SK-N-DZ (cell line): ENCODE measurements at places on chromosomes 1 and 21.

GRCh38 chr1:203335503-203335902 lies 15.4 kb downstream of the FMOD start:
- DNase-seq: no peak

DNA sequence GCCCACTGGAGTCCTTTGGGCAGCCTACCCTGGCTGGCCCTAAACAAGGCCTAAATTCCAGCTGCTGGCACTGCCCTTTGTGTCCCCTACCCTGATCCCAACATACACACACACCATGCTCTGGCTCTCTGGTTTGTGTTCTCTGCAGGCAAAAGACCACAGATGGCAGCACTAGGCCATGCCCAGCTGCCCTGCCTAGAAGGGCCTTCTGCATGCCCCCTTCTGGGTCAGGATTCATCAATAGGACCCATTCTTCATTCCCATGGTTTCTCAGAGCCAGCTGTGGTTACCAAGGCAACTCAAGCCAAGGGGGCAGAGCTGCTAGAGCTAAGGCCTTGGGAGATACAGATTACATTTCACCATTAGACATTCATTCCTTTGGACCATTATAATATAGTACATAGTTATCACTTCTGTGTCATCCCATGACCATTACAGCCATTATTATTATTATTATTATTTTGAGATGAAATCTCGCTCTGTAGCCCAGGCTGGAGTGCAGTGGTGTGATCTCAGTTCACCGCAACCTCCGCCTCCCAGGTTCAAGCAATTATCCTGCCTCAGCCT lies 17.5 kb downstream of the ASAP3 start:
- DNase-seq: no peak

- no peak for DNase-seq
These were observed 43.3 kb downstream of the GPR3 start for GRCh38 chr1:27435566-27436203.

GRCh38 chr21:38957575-38958322 lies 152.0 kb downstream of the ETS2 start:
- no peak for DNase-seq

GRCh38 chr1:161162052-161162451 lies 2.8 kb downstream of the USP21 start:
- no peak for DNase-seq

- no peak for DNase-seq
These were observed 844 bp downstream of the C1orf146 start for GRCh38 chr1:92218559-92218958.

DNA sequence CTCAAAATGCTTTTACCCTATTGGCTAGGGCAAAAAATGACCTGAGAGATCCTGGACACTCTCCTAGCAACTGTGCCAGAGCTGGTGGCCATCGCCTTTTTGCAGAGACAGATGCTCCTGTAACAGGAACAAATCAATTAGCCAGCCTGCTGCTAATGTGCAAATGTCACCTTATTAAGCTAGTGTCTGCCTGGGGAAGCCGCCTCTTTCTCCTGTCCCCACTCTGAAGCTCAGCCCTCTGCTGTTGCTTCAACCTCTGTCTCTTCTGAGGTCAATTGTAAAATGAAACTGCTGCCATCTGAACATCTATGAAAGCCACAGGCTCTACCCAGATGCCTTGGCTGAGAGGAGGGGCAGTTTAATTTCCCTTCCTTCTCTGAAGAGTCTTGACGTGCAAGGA lies 85.5 kb upstream of the CACNA1E start:
- DNase-seq: no peak

GRCh38 chr1:21175670-21176581 lies 771 bp downstream of the EIF4G3 start:
- DNase-seq: peak; percentile 27

GRCh38 chr1:201966171-201966570 lies 10.9 kb downstream of the TIMM17A start:
- DNase-seq: no peak

- no peak for DNase-seq
These were observed 371.7 kb downstream of the PTPRC start for GRCh38 chr1:199010492-199010891.

- peak; percentile 91 for DNase-seq
These were observed 993.0 kb upstream of the PRMT6 start for GRCh38 chr1:106063510-106063909.

GRCh38 chr1:156129687-156130577 lies 15.4 kb downstream of the LMNA start:
- peak; percentile 73 for DNase-seq

- no peak for DNase-seq
These were observed 117.7 kb downstream of the FGGY start for GRCh38 chr1:59414406-59415133.

DNA sequence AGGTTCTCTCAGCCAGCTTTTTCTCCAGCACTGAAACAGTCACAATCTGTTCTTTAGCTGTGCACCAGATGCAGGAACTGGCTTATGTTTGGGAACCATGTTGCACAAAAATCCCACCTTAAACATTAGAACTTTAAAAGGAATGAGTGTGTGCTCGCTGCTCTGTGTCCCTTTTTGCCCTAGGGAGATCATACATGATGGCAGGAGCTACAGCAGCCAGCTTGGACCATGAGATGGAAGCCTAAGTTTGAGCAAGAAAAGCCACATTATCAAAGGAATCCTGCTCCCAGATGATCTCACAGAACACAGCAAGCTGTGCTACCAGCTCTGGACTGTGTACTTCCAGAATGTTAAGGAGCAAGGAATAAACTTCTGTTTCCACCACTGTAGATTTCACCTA lies 3.5 kb downstream of the ZBTB17 start:
- no peak for DNase-seq

DNA sequence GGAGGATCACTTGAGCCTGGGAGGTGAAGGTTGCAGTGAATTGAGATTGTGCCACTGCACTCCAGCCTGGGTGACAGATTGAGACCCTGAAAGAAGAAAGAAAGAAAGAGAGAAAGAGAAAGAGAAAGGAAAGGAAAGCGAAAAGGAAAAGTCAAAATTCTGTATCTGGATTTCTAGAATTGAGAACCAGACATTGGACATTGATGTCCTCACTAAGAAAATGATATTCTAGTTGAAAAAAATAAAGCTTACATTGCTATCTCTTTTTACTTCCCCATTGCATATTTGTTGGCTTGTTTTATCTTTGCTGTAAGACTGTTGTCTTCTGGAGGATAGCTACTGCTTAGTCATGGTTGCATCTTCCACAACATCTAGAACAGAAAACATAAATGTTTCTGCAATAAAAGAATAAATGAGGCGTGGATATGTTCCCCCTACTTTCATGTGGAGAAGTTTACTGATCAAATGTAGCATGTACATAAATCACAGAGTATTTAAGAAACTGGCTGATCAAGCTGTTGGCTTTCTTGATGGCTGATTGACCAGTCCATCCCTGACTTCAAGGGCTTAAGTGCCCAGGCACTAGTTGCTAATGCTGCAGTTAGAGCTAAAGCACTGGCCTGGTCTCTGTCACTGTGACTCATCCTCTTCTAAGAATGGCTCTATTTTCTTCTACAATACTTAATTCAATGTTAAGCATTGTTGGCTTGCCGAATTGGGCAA lies 17.7 kb downstream of the CD53 start:
- DNase-seq: no peak

DNA sequence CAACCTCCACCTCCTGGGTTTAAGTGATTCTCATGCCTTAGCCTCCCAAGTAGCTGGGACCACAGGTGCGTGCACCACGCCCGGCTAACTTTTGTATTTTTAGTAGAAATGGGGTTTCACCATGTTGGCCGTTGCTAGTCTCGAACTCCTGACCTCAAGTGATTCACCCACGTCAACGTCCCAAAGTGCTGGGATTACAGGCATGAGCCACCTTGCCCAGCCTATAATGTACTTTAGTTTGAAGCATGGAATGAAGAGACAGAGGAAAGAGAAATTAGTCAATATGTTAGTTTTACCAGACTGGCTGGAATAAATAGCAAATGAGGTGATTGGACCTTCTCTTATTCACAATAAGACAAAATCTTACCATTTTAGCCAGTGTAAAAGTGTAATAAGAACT lies 89.0 kb downstream of the GTF2B start:
- no peak for DNase-seq

GRCh38 chr1:156931211-156931952 lies 10.9 kb downstream of the LRRC71 start:
- DNase-seq: no peak

GRCh38 chr1:234866007-234866866 lies 256.3 kb upstream of the IRF2BP2 start:
- no peak for DNase-seq

DNA sequence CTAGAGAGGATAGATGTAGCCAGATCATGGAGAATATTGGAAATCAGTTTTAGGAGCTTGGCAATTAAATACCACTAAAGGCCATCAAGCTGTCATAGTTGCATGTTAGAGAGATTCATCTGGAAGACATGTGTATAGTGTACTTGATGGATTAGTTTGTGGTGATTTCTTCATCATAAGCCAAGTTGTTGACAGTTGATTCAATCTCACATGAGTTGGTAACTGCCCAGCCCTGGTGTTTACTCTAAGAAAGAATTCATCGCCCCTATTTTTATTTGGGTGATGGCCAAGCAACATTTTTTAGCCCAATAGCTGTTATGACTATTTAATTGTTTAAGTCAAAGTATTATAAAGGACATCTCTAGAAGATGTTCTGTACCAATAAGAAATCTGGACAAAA lies 737.6 kb downstream of the PLA2G4A start:
- DNase-seq: no peak

DNA sequence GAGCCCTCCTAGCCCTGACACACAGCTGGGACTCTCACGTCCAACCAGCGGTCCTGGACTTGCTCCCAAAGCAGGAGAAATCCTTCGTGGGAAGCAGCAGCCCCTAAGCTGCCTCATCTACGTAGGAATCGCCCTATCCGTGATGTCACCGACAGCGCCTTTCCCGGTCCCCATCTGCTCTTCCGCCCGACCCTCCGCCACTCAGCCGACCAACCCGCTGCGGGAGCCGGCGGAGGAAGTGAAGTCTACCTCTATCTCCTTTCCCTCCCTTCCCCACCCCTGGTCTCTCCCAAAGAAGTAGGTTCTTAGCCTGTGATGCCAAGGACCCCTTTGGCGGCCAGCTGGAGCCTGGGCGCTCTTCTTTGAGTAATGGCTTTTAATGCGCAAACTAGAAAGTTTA lies 272.1 kb downstream of the FAM72C start:
- DNase-seq: no peak

DNA sequence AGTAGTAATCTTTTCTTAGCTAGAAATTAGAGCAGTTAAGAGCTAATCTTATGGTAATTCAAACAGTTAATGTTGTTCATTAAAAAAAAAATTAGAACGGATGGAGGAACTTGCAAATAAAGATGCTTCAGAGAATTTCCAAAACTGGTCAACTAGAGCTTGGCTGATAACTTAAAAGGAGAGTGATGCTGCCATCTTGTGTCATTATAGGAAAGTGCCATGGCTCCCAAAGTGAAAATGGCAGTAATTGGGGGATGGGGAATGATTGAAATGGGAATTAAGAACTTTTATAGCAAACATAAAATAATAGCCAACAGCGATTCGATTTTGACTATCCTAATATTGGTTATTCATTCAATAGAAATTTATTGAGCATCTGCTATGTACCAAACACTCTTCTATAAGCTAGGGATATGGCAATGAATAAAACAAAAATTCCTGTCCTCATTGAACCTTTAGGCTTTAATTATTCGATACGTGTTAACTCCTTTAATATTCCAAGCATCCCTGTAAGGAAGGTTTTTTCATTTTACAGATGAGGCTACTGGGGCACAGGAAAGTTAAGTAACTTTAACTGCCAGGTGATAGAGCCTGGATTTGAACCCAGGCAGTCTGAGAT lies 5.7 kb upstream of the PLPP3 start:
- DNase-seq: peak; percentile 46

DNA sequence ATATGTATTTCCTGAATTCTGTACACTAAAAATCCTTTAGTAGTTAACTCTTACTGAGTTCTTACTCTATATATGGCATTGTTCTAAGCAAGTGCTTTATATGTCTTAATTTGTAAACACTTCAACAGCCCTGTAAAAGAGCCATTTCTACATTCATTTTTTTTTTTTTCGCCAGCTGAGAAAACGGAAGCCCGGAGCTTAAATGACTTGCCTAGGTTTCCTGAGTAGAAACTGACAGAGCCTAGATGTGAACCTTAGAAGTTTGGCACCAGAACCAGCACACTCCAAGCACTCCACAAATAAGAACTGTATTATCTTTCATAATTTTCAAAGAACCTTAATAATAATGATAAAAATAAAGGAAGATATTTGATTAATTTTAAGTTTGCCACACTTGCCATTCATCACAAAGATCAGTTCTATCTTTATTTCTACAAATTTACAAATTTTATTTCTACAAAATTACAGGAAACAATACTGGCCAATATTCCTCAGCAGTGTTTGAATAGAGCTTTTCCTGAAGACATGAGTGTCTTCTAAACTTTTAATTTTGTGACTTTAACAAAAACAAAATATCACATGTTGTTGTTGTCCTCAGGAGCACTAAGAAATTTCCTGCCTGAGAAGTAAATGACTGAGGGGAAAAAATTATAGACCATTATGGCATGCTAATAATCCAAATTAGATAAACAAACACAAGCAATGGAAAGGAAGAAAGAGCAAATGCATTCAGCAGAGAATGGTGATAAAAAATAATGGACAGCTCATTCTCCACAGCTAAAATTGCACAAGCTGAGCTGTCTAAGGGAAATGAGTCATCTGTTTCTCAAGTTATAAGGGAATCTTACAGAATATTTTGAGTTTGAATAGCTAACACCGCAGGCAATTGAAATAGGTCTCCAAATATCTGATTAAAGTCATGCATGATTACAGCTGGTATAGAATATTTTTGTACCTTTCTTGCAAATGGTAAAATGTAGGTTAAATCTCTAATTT lies 71.2 kb downstream of the DPYD start:
- DNase-seq: no peak

DNA sequence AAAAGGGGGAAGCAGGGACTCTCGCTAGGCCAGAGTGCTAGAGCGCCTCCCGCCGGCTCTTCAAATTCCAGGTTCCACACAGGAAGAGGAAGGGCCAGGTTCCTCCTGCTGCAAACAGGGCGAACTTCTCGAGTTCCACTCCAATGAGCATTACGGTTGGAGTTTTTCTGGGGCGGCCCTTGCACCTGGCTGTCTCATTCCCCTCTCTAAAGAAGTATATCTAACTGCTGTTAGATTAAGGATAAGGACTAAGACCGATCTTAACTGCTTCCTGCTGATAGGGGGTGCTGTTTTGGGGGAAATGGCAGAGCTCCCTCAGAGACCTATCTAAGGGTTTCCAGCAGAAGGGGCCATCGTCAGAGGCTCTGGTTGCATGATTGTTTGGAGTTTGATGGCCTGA lies 138.0 kb downstream of the RABGAP1L start:
- DNase-seq: no peak

GRCh38 chr1:94602802-94603625 lies 61.5 kb upstream of the F3 start:
- DNase-seq: no peak

DNA sequence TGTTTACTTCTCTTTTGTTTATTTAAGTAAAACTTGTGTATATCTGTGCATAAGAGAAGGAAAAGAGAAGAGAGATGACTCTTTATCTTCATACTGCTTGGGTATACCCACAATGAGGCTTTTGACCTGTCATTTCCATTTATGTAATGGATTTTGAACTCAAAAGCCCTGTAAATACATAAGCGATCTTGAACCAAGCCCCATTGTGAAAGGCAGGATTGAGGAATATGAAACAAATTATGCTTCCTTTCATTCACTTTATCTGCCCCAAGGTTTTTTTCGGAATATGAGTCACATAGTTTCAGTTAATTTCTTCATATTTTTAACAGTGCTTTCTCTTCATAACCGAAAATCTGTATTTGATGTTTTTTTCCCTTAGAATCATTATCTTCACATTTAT lies 21.4 kb downstream of the CNST start:
- no peak for DNase-seq

- no peak for DNase-seq
These were observed 9.1 kb upstream of the RUNX3 start for GRCh38 chr1:24939040-24939674.
